ENCODE measurements at places on chromosomes 2 and 18. TPM values are rescaled to one million over a fixed set of nuclear protein-coding genes. Genes with fewer than 3 reads are reported as not detected.

The REG1B gene
- 4.6 TPM for total RNA-seq

- no peak for DNase-seq
These were observed 8.8 kb downstream of the NMUR1 start for GRCh38 chr2:231521443-231521842.

DNA sequence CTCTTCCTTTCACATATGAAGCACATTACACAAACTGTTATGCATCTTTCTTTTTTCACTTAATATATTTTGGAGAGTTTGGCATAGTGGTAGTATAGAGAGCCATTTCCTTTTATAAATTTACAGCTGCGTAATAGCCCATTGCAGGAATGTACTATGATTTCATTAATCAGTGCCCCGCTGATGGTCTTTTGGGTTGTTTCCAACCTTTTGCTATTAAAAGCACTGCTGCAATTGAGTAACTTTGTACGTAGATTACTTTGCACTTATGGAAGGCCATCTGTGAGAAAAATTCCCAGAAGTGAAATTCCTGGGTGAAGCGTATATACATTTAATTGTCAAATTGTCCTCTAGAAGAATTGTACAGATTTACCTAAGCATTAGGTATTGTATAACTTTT, 565.3 kb upstream of the ZNF804A start:
- DNase-seq, result no peak

DNA sequence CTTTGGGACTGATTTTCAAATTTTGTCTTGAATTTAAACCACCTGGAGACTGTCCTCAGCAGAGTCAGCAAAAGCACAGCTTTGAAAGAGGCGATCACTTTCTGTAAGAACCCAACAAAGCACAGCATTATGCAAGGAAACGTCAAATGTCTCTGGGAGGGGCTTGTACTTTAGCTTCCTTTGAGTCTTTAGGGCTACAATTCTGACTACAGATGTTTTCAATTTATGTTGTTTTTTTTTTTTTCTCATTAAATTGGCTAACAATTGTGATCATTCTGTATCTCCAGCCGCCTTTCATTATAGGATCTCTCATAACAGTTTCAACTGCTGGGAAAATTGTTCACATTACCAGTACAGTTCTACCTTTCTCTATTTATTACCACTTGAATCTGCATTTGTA, 48.3 kb downstream of the COL3A1 start:
- DNase-seq, result no peak

- DNase-seq, result no peak
These were observed 48.8 kb upstream of the PPM1B start for GRCh38 chr2:44119878-44120277.

The FKBP7 gene
- 2.4 TPM for total RNA-seq

The CHRNG gene
- not detected for total RNA-seq

DNA sequence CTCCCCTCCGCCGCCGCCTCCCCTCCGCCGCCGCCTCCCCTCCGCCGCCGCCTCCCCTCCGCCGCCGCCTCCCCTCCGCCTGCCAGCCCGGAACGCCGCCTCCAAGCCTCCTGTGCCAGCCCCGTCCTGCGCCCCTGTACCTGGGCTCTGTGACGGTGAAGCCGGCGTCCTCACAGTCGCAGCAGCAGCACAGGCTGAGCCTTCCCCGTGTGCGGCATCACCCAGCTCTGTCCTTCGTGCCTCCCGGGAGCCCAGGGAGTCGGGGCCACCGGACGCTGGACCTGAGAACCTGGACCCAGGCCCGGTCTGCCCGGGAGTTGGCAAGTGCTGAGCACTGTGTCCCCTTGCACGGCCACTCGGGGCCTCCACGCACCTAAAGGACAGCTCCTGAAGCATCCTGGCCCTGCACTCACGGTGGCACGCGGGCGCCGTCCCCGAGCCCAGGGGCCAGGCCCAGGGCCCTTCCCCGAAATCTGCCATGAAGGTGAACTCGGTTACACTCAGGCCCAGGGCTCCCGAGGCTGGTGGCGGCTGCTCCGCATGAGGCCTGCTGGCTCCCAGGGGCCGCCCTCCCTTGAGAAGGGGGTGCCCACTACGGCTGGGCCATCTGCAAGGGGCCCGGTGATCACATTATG, 32.9 kb downstream of the RTP5 start:
- no peak for DNase-seq

- DNase-seq, result no peak
These were observed 14.6 kb downstream of the FARSB start for GRCh38 chr2:222641336-222641735.

The SPR gene
- total RNA-seq, result 81.9 TPM

The CAVIN2 gene
- 9.6 TPM for total RNA-seq

The B3GNT7 gene
- 461 TPM for total RNA-seq

- DNase-seq, result no peak
These were observed 229.1 kb upstream of the FN1 start for GRCh38 chr2:215664847-215665525.

- no peak for DNase-seq
These were observed 29.1 kb upstream of the FAM136A start for GRCh38 chr2:70331012-70331411.

GRCh38 chr2:37919631-37920032, 5.5 kb upstream of the RMDN2 start:
- DNase-seq, result no peak

- no peak for DNase-seq
These were observed 134.0 kb downstream of the FTCDNL1 start for GRCh38 chr2:199716807-199717586.

- DNase-seq, result no peak
These were observed 431.6 kb downstream of the MEIS1 start for GRCh38 chr2:66866331-66867062.

GRCh38 chr2:36411962-36412444, 56.4 kb downstream of the CRIM1 start:
- DNase-seq, result no peak

- DNase-seq, result no peak
These were observed 8.9 kb upstream of the PCBP1 start for GRCh38 chr2:70078384-70078783.

DNA sequence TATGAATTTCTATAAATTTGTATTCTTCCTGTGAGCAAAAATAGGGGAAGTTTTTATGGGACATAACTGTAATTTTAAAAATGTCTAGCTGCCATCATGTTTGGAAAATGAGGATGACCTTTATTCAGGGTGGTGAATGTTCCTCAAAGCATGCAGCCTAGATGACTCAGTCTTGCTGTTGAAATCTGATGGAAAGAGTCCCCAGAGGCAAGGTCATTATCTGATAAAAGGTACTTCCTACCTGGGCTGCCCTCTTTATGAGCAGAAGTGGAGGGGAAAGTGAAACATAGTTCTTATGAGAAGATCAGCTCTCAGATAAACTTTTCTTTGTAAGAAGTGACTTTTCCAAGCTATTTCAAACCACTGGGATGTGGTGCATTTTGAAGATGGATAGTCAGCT, 1144.7 kb upstream of the PIK3C3 start:
- DNase-seq, result no peak

DNA sequence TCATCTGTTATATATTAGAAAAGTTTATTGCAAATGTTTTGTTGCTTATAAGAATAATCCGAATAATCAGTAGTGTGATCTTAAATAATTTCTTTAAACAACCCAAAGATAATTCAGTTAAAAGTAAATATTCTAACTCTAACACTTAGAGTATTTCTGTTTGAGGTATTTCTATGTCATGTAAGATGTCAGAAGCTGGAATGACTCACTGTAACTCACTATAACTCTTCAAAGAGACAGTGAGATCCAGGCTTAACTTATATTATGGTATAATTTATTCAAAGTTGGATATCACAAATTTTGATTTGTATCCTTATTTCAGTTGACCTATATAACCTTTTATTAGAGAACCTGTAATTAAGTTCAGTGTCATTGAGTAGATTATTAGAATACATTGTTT, 6.9 kb downstream of the MBD5 start:
- DNase-seq, result no peak

- DNase-seq, result no peak
These were observed 423.0 kb downstream of the IRS1 start for GRCh38 chr2:226376516-226377180.

DNA sequence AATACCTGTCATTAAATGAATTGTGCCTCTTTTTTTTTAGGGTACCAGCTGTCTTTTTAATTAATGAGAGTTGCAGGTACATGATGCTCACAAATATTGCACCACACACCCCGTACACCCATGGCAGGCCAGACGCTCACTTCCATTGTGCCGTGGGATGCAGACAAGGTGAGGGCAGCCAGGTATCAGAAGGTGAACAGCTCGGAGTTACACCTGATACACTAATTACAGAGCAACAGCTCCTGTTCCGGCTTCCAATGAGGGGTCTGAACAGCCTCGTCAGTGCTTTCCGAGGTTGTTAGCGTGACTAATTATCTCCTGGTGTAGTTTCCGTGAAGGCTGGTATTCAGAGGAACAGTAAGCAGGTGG, 442.8 kb downstream of the ZNF516 start:
- DNase-seq, result no peak

The CELF4 gene
- total RNA-seq, result 0.85 TPM

- DNase-seq, result no peak
These were observed 139.3 kb downstream of the ACOXL start for GRCh38 chr2:110871637-110872036.

DNA sequence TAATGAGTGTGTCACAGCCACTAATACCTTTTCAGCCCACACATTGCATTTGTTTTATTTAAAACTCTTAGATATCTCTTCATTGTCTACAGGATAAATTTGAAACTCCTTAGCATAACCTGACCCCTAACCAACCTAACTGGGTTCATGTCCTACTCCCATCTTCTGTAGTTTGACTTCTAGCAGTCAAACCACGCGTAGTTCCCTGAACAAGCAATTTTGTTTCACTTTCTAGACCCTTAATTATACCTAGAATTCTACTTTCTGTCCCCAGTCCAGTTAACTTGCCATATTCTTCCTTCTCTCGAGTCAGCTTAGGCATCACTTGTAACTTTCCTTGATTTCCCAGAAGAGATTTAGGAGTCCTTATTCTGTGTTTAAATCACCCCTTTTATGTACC, 55.1 kb downstream of the RBBP8 start:
- no peak for DNase-seq

GRCh38 chr18:10752382-10752781, 226.6 kb downstream of the NAPG start:
- DNase-seq, result no peak

The KANSL3 gene
- total RNA-seq, result 39.3 TPM

DNA sequence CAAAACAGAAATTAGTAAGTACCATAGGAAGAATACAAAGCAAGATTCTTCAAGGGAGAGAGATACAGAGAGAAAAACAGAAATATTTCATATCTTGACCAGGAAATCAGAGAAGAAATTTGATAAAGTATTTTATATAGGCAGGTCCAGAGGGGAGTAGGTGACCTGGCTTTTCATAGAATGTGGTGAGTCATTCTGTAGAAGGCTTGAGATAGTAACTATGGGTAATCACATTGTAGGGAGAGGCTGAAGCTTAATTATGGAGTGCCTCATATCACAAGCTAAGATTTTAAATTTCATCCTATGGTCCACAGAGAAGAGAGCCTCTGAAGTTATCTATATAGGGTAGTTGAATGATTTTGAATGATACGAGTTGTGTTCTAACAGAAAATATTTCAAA, 195.0 kb upstream of the CYRIA start:
- DNase-seq, result no peak

DNA sequence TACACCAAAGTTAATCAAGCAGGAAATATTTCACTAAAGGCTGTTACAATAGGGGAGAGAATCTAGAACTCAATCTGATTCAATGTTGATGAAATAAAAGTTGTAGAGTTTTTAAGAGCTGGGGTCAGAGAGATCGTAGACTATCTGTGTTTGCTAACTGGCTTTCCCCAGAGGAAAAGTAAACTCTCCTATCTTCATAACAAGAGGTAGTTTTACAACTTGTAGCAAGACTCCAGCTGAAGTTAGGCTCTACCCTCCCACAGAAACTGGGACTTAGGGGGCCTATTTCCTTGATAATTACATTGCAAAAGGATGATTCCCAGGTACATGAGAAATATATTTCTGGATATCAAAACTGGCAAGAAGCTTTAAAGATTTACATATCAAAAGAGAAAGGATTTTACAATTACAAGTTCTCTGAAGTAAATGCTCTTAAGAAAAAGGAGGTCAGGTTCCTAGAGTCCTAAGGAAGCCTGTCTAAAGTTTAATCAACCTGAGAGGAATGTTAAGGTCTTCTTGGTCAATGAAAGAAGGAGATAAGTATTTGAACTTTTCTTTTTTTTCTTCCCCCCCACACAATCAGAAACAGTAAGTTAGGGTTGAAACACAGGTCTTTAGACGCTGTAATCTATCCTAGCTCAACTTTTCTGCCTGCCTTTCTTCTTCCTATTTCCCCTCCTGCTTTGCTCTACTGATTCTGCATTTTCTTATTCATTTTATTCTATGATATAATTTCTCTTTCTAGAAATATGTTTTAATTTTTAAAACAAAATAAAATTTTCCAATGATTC, 692.2 kb upstream of the LINC00305 start:
- DNase-seq, result no peak

- DNase-seq, result no peak
These were observed 886 bp upstream of the STK25 start for GRCh38 chr2:241509155-241509784.

- no peak for DNase-seq
These were observed 11.5 kb downstream of the ARPC2 start for GRCh38 chr2:218228366-218229090.

GRCh38 chr2:44342854-44343253, 18.4 kb downstream of the PREPL start:
- DNase-seq, result peak; percentile 17

GRCh38 chr18:69725009-69725408, 222.7 kb downstream of the CD226 start:
- DNase-seq, result no peak

DNA sequence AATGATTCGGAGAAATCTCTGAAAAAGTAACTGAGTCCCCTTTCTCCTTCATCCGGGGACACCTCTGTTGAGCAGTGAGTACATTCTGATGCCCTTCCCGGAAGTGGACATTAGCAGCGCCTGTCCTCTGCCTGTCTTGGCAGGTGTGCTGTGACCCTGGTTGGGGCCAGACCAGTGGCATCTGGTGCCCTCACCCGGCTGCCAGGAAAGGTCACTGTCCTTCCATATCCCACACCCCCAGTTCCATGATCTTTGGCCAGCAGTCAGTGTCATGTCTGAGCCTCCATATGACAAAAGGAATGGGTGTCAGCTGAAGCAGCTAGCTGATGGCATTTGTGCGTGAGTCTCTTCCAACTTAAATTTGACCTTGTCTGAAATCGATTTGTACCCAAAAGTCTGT, 128.1 kb downstream of the NCK2 start:
- DNase-seq, result no peak

The RUFY4 gene
- total RNA-seq, result 0.76 TPM

The ICOS gene
- total RNA-seq, result 0.21 TPM

GRCh38 chr18:61890344-61890743, 2.5 kb downstream of the RNF152 start:
- DNase-seq, result no peak

DNA sequence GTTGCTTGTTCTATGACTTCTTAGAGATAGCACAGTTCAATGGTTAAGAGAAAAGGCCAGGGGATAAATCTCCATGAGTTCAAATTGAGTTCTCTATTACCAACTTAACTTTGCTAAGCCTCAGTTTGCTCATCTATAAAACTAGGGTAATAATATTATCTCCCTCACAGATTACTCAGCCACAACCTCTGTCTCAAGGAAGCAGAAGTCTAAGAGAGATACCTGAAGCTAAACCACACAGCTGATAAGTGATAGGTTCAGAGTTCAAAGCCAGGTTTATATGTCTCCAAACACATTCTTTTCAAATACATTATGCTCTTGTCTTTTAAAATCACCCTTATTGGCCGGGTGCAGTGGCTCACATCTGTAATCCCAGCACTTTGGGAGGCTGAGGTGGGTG, 287.7 kb downstream of the NBAS start:
- no peak for DNase-seq

All from left colon (tissue), 2 donors.